ENCODE measurements at places on chromosomes 7 and 10.

DNA sequence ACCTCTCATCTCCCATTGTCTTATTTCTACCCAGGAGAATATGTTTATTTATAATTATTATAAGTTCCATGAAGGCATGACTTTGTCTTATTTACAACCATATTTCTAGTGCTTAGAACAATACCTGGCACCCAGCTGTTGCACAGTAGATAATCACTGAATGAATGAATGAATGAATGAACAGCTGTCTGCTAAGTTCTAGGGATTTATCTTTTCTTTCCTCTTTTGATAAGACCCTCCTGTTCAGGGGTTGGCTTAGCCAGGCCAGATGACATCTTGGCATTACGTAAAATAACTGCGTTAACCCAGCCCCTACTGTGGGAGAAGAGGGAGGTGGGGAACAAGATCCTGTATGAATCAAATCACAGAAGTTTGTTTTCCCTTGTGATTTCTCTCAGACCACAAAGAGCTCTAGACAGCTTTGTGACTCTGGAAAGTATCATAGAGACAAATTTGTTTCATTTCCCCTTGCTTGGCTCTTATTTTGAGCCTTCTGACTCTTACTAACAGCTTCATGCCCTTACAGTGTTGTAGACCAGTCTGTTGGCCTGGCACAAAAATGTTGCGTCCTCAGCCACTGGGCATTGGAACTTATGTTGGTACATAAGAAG lies 8.4 kb downstream of the ZNF862 start:
- no peak for DNase-seq

GRCh38 chr7:68627247-68627864 lies 970.9 kb upstream of the AUTS2 start:
- no peak for DNase-seq

GRCh38 chr7:132311733-132312132 lies 264.5 kb downstream of the PLXNA4 start:
- DNase-seq = no peak

DNA sequence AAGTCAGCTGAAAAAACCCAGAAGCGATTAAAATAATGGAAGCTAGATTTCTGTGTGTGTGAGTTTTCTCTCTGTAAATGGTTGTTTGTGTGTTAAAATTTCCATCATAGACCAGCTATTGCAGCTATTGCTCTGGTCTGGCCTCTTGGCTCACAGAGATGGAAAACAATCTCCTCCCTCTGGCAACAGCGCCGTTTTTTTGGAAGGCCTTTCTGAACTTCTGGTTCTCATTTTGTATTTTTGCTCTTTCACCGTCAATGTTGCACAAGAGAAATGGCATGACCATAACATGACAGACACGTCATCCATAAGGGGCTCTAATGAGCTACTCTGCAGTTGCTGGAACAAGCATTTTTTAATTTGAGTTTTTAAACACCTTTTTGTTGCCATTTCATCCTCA lies 91.0 kb downstream of the CUBN start:
- DNase-seq = no peak

GRCh38 chr7:69364813-69365643 lies 233.2 kb upstream of the AUTS2 start:
- no peak for DNase-seq

- DNase-seq = no peak
Observed at GRCh38 chr10:98339799-98340198, 71.8 kb upstream of the LOXL4 start.

GRCh38 chr7:116218051-116218645 lies 7.8 kb downstream of the TES start:
- DNase-seq = no peak

GRCh38 chr7:12674861-12675260 lies 12.6 kb upstream of the ARL4A start:
- DNase-seq = no peak

GRCh38 chr10:29435809-29436501 lies 147.1 kb downstream of the LYZL1 start:
- DNase-seq = no peak

- DNase-seq = no peak
Observed at GRCh38 chr7:139763330-139763729, 14.5 kb downstream of the HIPK2 start.

- no peak for DNase-seq
Observed at GRCh38 chr7:1460821-1461645, 1.8 kb upstream of the MICALL2 start.

GRCh38 chr10:69218831-69219230 lies 1.3 kb upstream of the HKDC1 start:
- DNase-seq = no peak

- DNase-seq = no peak
Observed at GRCh38 chr10:32148864-32149251, 92.6 kb upstream of the KIF5B start.

- DNase-seq = no peak
Observed at GRCh38 chr7:135666156-135666555, 3.8 kb downstream of the STMP1 start.

DNA sequence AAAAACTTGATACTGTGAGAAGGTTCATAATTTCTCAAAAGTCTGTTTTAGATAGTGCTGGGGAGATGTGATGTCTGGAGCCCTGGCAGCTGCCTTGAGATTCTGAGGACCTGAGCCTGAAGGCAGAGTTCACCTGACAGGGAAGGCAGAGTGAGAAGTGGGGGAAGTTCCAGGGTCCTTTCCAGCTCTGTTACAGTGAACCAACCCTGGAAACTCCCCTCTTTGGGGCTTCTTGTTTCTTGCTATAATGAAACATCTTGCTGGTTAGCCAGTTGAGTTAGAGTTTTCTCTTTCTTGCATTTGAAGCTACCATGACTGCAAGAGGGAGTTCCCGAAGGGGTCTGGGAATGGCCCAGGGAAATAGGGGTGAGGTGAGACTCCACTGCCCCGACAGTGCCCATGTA lies 158.9 kb upstream of the TNRC18 start:
- DNase-seq = no peak

- DNase-seq = no peak
Observed at GRCh38 chr7:105803429-105803736, 73.0 kb downstream of the ATXN7L1 start.

- no peak for DNase-seq
Observed at GRCh38 chr7:47683485-47683898, 101.6 kb upstream of the TNS3 start.

DNA sequence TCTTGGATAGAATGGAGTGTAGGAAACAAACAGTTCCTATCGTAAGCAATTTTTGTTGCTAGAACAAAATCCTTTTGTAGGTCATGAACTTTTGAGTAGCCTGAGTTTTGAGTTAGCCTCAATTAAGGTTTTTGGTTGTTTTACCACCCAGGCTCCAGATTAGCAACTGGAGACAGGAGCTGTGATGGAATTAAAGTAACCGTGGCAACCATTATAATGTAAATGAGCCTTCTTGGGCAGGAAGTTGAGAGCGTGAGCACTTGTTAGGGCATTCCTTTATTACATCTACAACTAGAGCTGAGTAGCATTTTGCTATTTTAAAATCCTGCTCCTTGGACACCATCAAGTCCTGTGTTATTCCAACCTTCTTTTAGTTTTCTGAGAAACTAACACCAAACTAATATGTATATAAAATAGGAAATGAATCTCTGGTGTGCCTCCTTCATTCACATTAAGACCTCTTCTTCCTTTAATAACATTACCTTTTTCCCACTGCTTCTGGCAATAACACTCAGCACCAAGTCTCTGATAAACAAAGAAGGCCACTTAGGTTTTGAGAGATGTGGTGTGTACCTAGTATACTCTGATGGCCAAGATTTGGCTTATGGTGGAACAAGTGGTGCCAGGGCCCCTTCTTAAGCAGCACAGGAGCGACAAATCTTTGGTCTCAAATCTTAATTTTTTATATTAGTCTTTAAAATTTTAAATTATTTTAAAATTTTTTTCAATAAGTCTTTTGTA lies 34.0 kb downstream of the AHCYL2 start:
- no peak for DNase-seq

DNA sequence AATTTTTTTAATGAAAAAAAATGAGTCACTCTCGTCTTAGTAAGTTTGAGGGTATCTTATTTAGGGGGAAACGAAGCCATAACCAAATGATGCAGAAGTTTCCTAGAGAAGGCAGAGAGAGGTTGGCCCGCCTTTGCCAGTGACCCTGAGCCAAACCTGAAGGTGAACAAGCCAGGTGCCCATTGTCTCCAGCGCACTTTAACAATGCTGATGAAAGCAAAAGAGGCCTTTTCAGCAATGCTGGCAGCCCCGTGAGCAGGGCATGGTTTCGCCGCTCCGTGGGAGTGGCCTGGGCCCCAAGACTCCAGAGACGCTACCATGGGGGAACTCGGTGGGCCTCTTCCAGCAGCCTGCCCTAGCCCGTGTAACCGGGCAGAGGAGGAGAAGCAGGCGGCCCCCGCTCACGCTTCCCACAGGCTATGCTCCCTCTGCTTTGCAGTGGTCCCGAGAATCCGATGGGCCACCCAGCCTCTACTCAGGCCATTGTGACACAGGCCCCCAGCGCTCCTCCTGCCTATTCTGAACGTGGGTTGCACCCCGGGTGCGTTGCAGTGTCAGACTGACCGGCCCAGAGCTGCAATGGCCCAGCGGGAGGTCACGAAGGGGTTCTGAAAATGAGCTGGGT lies 14.0 kb upstream of the UNCX start:
- no peak for DNase-seq

DNA sequence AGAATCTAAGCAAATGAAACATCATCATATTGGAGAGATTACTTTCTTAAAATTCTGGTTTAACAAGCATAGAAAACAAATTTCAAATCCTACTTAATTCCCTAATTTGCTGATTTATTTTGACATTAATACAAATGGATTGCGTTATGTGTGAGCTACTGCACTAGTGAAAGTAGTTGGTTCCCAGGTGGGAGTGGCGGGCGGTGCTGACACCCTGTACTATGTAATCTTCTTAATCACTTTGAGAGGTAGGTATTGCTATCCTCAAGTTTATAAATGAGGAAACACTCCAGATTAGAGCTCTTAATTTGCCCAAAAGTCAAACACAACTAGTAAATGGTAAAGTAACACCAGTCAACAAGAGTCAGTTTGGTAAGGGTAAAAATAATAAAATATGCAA lies 131.1 kb downstream of the ELAPOR2 start:
- no peak for DNase-seq

GRCh38 chr10:70337201-70337651 lies 45.2 kb downstream of the LRRC20 start:
- DNase-seq = no peak

Data from activated gamma-delta T cell (primary cell).